ENCODE measurements at places on chromosomes 11 and 22.
A peak's percentile ranks its signal among the peaks of the same experiment; 100 is the strongest.

DNA sequence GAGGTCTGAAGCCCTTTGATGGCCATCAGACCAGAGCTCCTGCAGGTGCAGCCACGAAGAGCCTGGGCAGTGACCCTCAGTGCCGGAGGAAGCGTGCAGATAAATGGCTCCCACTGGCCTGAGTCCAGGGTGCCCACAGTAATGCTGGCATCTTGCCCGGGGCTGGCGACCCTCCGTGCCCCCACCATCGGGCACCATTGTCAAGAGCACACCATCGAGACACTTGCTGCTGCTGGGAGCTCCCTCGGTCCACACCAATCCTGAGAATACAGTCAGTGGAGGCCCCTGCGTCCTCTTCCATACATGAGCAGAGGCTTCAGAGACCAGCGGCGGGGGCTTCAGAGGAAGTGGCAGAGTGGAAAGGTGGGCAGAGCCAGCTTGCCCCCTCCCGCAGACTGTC is 1448.3 kb downstream of the BRD1 start:
- no peak for DNase-seq

GRCh38 chr22:30158744-30159500 is 78.7 kb downstream of the HORMAD2 start:
- DNase-seq, result no peak

- no peak for DNase-seq
Measured at GRCh38 chr11:120117991-120118390, 19.9 kb downstream of the TRIM29 start.

GRCh38 chr22:23250056-23250784 is 69.9 kb downstream of the BCR start:
- DNase-seq, result no peak

- DNase-seq, result no peak
Measured at GRCh38 chr11:130369713-130370112, 55.0 kb upstream of the ZBTB44 start.

DNA sequence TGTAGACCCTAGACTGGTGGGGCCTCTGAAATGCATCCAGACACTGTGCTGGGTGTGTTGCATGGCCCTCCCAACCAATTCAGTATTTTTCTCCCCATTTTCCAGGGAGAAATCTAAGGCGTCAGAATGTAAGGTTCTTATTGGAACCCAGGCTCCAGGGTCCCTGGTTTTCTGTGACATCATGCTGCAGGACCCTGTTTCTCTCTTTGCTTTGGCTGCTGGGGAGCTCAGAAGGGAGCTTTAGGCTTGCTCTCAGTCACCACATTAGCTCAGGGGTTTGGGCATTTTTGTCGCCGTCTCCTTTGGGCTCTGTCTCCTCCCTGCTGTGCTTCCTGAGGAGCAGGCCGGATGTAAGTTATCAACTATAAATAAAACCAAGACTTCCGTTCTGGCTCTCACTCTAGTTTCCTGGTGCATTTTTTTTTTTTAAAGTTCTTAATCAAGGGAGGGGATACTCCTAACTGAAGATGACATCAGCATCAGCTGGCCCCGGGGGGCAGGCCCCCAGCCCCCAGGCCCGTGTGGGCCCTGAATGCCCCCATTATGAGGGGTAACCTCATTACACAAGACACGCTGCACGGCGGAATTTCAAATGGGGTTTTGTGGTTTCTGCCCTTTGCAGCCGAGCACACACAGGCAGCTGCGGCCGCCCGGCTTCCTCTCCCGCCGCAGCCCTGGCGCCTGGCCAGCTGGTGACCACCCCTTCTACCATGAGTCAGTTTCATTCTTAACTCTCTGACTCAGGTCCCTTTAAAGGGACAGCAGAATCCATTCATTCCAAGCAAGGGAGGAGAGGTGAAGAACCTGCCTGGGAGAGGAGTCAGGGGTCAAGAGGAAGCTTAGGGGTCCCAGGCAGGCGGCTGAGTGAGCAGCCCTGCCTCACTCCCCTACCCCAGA is 3.2 kb downstream of the MYEOV start:
- peak; percentile 88 for DNase-seq

GRCh38 chr11:43419460-43419859 is 60.7 kb downstream of the TTC17 start:
- no peak for DNase-seq

GRCh38 chr11:94519478-94520084 is 7.3 kb downstream of the C11orf97 start:
- no peak for DNase-seq
